NCI-H446 treated with DMSO at 0.1 percent for 48 hours (cell line): ENCODE measurements at places on chromosomes 5 and 9.

DNA sequence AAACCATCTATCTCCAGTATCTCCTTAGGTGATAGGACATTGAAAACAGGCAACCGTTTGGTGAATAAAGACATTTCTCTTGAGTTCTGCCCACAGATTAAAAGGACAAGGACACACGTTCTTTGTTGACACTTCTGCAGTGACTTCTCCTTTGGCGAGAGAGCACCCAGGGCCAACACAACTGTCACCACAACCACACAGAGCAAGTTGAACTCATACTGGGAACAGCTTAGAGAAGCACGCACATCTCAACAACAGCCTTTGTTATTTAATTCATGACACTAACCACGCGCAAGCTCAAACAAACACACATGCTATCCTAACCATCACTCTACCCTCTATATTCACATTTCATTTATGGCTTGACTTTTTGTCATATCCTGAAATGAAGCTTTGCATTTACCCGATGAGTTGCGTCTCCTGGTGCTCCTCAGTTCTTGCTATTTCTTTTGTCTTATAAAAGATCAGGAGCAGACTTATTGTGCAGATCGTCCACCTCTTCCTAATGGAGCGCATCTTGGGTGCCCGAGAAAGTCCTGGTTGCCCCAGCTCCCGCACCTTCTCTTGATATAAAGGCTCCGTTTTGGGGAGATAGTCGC, 543 bp downstream of the ST8SIA4 start:
- DNase-seq, result no peak

- DNase-seq, result peak; percentile 41
These were observed 765 bp downstream of the MARCHF6 start for GRCh38 chr5:10354048-10354872.

DNA sequence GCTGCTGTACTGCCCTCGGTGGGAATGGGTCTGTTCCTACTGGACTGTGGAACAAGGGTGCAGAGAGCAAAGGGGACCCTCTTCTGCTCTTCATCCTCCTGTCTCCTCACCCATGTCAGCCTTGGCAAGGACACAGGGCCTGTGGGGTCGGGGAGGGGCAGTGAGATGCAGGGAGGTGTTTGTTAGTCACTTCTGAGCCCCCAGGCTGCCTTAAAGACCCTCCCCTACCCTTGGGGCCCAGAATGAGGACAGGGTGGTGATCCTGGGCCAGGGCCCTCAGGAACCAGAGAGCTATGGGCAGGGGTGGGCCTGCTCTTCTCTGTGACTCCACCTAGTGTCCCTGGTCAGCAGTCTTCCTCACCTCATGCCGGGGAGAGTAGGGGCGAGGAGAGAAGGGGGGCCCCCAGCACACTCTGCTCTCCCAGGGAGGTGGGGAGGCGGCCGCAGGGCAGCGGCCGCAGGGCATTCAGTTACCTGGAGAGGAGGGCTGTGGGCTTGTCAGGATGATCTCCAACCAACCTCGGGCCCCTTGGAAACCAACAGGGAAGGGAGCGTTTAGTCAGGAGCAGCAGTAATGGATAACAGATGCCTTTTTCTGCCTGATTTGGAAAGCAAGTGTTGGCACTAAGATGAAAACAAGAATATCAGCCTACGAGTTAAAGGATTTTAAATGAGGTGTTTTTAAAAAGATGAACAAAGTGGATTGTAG, 62.0 kb upstream of the GARNL3 start:
- no peak for DNase-seq

DNA sequence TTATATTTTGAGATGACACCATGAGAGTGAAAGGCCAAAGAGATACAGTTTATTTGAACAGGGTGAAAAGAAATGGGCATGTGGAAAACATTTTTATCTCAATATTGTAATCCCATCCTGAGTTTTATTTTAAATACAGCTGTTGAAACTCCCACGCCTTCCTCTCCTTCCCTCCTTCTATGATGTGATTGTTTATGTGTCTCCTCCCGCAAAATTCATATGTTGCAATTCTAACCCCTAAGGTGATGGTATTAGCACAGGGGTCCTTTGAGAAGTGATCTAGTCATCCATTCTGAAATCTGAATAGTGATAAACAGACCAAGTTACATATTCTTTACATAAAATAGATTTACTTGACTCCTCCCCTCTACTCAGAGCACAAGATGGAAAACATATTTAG, 1275.4 kb upstream of the C9orf72 start:
- no peak for DNase-seq

DNA sequence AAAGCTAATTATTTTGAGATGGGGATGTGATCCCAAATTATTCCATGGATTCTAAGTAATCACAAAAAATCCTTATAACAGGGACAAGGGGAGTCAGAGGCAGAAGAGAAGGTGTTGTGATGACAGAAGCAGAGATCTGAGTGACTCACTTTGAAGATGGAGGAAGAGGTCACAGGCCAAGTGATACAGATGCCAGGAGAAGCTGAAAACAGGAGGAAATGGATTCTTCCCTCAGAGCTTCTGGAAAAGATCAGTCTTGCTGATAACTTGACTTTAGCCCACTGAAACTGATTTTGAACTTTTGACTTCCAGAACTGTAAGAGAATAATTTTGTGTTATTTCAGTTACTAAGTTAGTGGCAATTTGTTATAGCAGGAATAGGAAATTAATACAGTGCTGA, 105.3 kb downstream of the GCNT1 start:
- DNase-seq, result no peak

DNA sequence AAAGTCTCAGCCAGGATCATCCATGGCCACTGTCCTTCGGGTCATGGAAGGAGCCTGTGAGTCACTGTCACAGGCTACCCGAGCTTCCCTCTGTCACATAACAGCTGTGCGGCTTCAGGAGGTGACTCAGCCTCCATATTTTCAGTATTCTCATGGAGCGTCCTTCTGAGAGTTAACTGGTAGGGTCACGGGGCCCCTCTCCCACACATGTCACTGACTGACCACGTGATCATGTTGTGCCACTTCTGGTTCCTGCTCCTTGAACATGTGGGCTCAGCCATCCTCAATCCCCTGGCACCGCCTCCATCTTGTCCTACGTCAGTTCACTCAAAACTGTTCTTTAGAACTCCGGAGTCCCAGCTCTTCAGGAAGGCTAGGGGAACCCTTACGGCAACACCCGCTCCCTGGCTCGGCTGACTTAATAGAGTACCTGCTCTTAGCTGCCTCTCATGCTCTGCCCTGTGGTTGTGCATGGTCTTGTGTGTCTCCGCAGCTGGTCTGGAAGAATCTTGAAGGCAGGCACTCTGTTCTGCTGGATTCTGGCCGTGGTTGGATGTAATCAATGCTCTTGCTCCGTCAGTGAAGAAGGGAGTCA, 182.8 kb downstream of the ICE1 start:
- no peak for DNase-seq

DNA sequence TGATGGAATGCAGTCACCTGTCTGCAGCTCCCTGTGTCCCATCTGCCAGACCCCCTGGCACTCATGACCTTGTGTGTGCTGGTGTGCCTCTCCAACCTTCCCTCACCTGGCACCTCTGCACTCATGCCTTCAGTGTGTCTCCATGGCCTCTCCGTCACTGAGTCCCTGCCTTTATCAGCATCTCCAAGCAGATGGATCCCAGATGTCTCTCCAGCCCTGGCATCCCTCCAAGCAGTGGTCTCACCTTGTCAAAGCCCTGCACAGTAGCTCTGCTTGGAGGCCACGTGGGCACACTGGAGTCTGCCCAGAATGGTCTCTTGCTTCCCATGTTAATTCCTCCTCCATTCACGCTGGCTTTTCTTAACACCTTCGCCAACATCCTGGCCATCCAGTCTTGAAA, 84.8 kb downstream of the DAP start:
- no peak for DNase-seq

DNA sequence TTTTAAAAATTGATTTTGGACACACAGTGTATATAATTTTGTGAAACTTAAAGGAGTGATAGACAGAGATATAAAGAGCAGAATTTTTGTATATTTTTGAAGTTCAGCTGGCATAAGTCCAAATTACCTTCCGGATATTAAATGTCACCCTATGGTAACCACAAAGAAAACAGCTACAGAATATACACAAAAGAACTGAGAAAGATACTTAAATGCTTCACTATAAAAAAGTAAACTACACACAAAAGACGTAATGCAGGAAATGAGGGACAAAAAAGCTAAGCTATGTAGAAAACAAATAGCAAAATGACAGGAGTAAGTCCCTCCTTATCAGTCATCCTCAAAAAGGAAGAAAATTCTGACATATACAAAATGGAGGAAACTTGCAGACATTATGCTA, 29.4 kb downstream of the HACD4 start:
- no peak for DNase-seq

GRCh38 chr9:99577351-99577750, 244.3 kb upstream of the NR4A3 start:
- no peak for DNase-seq

GRCh38 chr5:155082401-155082800, 68.8 kb downstream of the KIF4B start:
- DNase-seq, result no peak

GRCh38 chr5:102153003-102153759, 142.9 kb downstream of the SLCO4C1 start:
- DNase-seq, result peak; percentile 49
